ENCODE measurements at places on chromosomes 1 and 21.

- no peak for DNase-seq
Observed at GRCh38 chr1:45443580-45444446, 47.1 kb downstream of the TESK2 start.

GRCh38 chr1:67700692-67701410 is 15.8 kb downstream of the GADD45A start:
- no peak for DNase-seq

GRCh38 chr1:15684468-15685291 is 560 bp downstream of the PLEKHM2 start:
- DNase-seq: no peak

DNA sequence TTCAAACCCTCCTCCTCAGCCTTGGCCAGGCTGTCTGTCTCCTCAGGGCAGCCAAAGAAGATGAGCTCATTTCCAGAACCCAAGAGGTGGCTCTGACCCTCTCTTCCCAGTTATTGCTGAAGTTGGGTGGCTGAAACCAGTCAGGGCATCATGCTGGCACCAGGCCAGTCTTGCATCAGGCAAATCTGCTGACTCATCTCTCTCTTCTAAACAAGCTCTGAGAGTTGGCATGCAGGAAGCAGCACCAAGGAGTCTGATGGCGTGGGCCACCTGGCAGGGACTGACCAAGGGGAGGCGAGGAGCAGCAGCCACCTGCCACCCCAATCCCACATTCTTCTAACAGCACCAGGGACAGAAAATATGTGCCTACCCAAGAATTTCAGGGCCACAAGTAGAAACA is 104.8 kb upstream of the ATP1A1 start:
- DNase-seq: no peak

GRCh38 chr1:110223127-110223526 is 13.0 kb downstream of the KCNC4 start:
- DNase-seq: no peak

- no peak for DNase-seq
Observed at GRCh38 chr1:150021191-150021694, 10.7 kb upstream of the OTUD7B start.

GRCh38 chr1:225931270-225932136 is 7.5 kb upstream of the PYCR2 start:
- DNase-seq: no peak

GRCh38 chr1:221998186-221998612 is 256.3 kb upstream of the DUSP10 start:
- DNase-seq: no peak

DNA sequence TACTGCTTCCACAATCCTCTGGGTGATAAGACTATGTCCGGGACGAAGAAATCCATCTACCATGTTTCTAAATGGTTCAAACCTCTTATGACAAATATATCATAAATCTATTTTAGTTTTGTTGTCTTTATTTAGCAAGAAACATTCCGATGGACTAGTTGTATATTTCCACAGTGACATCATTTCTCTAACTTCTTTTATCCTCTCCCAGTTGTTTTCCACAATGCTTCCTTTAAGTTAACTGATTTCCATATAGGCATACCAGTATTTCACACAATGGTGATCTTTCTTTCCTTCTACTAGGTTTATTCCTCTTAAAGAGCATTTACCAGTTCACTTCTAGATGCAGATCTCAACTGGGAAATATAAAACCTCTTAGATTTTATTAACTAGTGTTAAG is 44.8 kb downstream of the USP1 start:
- no peak for DNase-seq

- DNase-seq: no peak
Observed at GRCh38 chr1:188582911-188583532, 1754.3 kb downstream of the PLA2G4A start.

- DNase-seq: no peak
Observed at GRCh38 chr1:70044832-70045231, 160.5 kb downstream of the LRRC40 start.

GRCh38 chr1:192967901-192968300 is 91.3 kb downstream of the UCHL5 start:
- DNase-seq: no peak

DNA sequence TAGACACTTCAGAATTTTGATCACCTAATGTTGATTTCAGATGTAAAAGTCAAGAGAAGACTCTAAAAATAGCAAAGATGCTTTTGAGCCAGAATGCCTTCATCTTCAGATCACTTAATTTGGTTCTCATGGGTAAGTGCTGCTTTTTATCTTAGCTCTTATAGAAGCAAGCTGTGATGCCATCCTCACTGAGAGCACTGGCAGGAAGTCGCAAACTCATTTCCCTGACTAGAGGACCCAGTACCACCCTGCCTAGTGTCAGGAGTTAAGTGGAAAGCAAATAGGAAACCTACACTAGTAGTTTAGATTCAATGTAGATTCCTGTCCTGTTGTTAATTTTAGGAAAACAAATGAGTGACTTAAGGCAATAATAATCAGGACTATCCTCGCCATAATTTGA is 12.1 kb downstream of the IFNAR2 start:
- no peak for DNase-seq

GRCh38 chr1:8152731-8153702 is 126.9 kb upstream of the ERRFI1 start:
- no peak for DNase-seq
